ENCODE measurements at places on chromosomes 4 and X.

DNA sequence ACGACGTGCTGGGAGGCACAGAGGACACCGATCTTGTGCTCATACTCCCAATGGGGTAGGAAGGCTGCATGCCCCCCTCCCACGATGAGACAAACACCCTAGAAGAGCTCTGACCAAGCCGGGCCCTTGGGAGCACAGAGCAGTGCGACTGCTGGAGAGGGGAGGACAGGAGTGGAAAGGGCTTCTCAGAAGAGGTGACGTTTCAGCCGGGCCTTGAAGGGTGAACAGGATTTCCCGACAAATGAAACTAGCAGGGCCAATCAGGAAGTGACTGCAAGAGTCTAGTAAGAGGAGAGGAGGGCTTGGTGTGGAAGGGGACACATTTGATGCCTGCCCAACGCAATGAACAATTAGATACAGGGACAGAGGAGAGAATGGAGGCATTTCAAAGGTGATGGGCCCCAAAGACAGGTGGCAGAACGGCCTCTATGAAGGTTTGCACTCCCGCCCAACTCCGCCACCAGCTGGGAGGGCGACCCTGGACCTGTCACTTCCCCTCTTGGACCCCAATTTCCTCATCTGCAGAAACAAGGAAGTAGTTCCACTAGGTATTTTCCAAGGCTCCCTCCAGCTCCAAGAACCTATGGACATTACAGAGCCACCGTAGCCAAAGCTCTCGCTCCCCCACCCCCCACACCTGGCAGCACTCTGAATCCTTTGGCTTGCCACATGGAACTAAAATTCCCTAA is 3.9 kb downstream of the HCFC1 start:
- DNase-seq, result peak; percentile 48

DNA sequence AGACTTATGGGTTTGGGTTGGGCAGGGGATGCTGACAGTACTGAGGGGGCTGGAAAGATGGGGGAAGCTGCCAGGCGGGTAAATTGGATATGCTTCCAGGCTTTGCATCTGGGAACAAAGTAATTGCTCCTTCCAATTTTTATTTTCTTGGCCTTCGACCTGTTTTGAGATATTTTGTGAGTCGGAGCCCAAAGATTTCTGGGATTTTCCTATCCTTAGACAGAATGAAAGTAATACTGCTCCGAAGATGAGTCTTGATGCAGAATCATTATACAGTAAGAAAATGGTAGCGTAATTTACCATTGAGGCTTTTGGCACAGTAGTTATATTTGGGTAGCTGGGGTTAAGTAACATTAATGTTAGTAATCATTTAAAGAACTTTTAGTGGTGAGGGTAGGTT is 1.4 kb downstream of the SMARCA5 start:
- no peak for DNase-seq

DNA sequence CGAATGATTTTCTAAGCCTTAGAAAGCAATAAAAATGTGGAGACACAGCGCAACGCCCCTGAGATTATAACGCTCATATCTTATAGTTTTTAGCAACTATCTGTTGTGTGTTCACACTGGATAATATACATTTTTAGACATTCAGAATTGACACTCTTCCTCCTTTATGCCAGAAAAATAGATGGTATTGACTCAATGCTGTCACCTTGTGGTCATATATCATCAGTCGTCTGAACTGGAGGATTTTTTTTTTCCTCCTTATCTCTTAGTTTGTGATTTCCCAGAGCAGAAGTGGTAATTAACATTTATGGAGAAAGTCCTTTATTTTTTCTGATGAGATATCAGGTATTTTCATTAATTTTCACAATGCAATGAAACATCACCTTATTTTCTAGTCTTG is 759.6 kb downstream of the RAB28 start:
- no peak for DNase-seq

GRCh38 chrX:110699109-110699508 is 96.5 kb downstream of the CHRDL1 start:
- DNase-seq, result no peak

DNA sequence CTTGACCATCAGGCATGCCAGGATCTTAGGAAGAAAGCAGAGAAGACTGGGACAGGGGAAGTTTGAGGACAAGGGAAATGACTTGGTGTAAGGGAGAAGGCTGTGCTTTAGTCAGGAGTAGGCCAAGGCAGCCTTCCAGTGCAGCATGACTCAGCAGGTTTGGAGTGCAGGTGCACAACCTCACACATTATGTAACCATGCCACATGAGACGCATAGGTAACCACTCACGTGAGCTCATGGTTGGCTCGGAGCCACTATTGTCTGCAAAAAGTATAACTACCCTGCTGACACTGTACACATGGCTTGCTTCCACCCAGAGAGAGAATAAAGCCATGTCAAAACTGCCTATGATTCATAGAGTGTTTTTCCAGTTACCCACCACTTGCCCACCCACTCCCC is 715.9 kb downstream of the SMARCA1 start:
- peak; percentile 35 for DNase-seq

DNA sequence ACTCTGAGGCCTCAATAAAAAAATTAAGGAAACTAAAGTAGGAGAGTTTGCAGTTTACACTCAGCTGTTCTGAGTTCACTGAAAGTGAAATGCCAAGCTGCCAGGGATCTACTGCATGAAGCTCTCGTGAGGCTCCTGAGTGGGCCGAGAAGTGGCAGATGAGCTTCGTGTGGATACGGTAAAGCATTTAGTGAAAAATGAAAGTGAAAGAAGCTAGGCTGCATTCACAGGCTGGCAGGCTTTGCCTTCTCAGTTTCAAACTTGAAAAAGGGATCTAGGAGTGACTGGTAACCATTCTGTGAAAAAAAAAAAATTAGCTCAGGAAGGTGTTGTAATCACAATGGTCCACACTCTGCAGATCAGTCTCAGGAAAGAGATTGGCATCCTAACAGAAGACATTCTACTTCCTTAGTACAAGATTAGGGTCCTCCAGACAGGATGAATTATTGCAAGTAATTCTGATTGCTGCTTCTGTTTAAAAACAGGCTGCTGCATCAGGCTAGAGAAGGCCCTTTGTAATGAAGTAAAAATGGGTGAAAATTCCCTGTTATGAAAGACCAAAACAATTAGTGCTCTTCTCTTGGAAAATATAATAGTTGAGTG is 679.9 kb downstream of the RPA4 start:
- no peak for DNase-seq

DNA sequence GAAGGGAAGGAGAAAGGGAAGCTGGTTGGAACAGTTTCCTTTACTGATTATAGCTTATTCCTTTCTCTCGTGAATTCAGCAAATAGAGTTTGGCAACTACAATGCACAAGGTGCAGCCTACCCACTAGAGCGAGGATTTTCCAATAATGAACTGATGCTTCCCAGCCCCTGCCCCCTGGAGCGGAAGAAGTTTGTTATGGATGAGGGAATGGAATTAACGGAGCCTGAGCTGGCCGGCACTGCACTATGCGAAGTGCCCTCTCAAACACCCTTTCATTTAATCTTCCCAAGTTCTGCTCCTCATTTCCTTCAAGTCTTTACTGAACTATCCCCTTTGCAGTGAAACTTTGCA is 42.5 kb upstream of the CBR4 start:
- DNase-seq, result no peak

GRCh38 chrX:13404364-13404763 is 84.5 kb upstream of the ATXN3L start:
- DNase-seq, result no peak

DNA sequence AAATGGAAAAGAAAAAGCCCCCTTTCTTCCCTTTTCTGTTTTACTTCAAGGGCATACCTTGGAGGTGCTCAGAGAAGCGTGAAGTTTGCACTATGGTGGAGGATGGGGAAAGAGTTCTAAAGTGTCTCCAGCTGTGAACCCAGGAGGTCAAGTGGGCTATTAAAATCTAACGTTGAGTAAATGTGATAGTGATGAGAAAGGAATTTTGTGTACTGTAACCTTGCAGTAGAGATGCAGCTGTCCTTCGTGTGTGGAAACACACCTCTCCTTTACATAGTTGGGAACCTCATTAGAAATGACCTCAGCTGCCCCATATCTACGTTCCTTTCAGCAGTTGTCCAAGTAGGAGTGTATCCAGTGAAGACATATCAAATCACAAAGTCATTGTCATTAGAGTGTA is 26.5 kb downstream of the ADH5 start:
- DNase-seq, result no peak

- peak; percentile 2 for DNase-seq
Observed at GRCh38 chr4:6625256-6625655, 15.2 kb upstream of the MRFAP1 start.

DNA sequence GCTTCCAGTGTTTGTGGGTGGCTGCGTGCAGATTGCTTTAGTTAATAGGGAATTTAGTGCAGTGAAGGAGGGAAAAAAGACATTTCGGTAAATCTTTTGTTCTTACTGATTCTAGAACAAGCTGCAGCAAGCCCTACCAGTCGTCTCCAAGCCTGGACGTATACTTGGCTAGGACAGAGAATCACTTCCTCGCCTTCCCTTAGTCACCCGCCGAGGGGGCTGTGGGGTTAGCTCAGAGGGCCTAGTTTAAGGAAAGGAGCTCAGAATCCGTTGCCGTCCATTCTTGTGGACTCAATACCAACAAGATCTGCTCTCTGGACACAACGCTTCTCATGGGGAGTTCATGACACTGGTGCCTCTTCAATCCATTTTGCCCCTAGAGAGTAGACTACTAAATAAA is 36.3 kb upstream of the FAT1 start:
- DNase-seq, result no peak

DNA sequence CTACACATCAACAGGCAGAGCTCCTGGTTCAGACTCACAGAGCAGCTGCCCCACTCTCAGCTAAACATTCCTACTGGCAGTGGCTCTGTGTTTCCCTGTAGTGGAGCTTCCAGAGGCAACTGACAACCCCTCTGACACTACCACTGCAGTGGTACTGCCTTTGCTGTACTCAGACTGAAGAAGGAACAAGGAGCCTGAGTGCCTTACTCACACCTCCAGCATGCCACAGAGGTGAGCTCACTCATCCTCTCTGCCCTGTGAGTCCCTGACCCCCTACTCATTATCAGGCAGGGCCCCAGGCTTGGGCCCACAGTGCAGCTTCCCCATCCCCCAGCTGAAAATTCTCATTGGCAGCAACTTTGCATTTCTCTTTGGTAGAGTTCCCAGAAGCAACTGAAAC is 240.5 kb upstream of the POF1B start:
- DNase-seq, result no peak

- no peak for DNase-seq
Observed at GRCh38 chrX:116246261-116246660, 75.7 kb downstream of the AGTR2 start.

- DNase-seq, result peak; percentile 90
Observed at GRCh38 chr4:150402871-150403272, 179.1 kb upstream of the MAB21L2 start.

DNA sequence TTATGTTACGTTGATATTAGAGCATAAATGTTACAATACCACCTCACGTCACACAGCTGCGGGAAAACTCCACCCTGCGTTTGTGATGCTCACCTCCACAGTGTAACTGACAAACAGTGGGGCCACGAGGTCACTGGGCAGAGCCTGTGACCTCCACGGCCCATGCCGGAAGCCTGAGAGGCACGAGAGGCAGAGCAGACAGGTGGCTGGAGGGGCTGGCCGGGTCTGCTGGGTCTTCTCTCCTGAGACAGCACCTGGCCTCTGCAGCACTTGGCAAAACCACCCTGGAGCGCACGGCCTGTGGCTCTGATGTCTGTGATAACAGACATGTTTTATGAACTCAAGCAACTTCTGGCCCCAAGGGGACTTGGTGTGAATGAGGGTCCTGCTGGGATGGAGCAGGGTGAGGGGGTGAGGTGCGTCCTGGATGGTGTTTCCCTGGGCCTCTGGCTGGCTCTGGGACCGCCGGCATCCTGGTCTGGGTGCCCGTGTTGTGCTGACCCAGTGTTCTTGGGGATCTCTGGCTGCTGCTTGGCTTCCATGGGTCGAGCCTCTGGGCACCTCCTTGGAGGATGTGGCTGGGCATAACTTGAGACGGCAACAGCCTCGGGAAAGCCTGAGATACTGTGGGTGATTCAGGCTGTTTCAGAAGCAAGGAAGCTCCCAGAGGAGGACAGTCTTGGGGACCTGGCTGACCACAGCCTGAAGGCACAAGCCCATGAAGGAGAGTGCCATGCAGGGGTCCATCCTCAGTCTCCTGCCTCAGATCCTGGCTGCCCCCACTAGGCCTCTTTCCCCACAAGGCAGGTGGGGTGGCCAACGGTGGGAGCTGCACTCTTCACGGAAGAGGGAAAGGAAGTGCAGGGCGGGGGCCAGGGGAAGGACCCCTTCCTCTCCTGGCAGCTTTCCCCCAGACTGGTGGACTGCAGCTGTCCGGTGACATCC is 19.7 kb downstream of the RNF212 start:
- no peak for DNase-seq

GRCh38 chr4:44675366-44675765 is 2.9 kb upstream of the GUF1 start:
- no peak for DNase-seq

DNA sequence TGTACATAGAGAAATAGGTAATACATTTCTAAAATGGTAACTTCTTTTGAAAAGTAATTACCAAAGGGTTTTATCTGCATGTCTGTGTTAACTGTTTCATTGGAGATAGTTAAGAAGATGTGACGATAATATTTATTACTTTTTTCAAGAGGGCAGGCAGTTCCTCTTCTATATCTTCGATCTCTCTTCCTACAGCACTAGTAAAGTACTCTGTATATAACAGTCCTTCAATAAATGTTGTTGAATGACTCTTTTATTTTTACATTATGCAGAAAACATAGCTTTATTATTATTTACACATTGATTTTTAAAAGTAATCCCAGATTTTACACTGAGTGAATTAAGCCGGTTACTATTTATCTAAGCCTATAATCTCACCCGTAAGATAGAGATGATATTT is 51.8 kb downstream of the TMPRSS11E start:
- no peak for DNase-seq

DNA sequence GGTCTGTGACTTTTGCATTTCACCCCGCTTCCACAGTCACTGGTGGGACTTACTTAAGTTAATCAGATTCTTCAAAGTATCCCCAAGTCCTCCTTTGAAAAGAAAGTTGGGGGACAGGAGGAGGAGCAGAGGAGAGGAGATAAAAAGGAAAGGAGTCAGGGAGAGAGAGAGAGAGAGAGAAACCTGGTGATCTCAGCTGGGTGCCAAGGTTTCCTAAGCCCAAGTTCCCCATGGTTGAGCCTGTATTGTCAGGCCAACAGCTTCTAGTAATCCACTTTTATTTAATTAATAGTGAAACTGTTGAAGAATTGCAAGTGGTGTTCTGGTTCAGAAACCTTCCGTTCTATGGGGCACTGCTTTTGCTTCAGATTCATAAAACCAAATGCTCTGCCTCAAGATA is 91.6 kb downstream of the AR start:
- DNase-seq, result no peak

DNA sequence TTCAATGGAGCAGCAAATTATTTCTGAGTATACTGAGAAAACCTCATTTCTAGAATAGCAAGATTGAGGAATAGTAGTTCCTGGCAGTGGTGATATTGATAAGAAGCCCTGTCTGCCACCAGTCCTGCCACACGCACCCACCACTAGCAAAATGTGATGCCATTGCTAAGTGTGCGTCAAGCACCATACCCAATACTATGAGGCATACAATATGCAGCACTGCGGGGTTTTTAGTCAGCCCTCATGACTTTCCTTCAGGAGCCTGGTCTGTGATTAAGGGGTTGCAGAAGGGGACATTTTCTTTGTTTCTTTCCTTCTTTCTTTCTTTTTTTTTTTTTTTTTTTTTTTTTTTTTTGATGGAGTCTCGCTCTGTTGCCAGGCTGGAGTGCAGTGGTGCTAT is 128.7 kb upstream of the USP38 start:
- DNase-seq, result no peak

- no peak for DNase-seq
Observed at GRCh38 chrX:25503826-25504225, 488.1 kb upstream of the ARX start.

GRCh38 chrX:106564986-106565385 is 46.8 kb upstream of the RADX start:
- no peak for DNase-seq

- no peak for DNase-seq
Observed at GRCh38 chr4:153346031-153346430, 1.5 kb downstream of the MND1 start.

Measured in pancreas (tissue), 10 donors.